Kidney (tissue), 22 donors: ENCODE measurements at places on chromosomes 1 and 21.
A peak's percentile ranks its signal among the peaks of the same experiment; 100 is the strongest.

DNA sequence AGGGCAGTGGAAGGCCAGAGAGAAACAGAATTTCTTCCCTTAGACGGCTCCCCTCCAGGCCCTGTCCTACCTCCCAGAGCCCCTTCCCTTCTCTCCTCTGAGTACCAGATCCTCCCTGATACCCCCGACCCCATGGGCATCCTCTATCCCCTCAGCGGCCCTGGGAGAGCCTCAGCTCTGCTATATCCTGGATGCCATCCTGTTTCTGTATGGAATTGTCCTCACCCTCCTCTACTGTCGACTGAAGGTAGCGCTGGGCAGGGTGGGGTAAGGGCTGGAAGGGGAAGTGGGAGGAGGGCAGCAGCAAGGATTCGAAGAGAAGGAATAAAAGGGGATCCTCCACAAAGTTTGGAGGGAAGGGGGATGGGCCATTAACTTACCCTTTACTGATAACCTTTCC is 2.7 kb downstream of the FCER1G start:
- no peak for DNase-seq

DNA sequence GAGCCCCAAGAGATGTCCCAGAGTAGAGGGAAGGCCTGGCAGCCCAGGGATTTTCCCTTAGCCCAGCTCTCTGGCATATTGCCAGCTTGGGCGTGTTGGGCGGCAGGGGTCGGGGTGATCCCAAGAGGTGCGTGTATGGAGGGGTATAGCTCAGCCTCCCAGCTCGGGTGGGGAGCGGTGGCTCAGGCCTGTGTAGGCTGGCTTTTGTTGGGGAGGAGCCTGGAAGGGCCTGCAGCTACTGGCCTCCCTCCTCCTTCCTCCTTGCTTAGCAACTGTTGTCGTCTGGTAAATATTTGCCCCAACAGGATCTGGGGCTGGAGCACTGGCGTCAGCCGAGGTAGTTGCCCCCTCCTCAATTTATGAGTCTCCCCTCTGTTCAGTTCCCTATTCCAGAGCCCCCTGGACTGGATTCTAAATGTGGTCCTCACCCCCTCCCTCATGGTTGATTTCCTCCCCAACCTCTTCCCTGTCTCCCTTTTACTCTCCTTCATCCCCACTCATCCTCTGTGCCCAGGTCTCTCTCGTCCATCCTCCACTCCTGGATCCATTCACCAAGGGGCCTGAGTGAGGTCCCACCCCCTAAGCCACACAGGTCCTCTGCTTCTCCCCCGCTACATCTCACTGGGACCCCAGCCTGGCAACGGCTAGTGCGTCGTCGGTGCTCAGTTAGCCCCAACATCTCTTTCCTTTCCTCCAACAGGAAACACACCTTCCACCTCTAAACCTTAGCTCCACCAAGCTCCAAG is 10.3 kb upstream of the LMNA start:
- DNase-seq: peak; percentile 90

- no peak for DNase-seq
These were observed 156.1 kb downstream of the KIF26B start for GRCh38 chr1:245310571-245311531.

DNA sequence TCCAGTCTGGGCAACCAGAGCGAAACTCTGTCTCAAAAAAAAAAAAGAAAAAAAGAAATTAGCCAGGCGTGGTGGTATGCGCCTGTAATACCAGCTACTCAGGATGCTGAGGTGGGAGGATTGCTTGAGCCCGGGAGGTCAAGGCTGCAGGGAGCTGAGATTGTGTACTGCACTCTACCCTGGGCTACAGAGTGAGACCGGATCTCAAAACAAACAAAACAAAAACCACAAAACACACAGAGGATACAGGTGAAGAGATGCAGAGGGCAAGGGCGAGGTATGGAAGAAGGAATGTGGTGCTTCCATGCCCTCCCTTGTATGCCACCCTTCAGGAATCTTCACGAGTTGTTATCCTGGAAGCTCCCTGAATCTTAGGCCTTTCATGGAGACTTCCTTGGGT is 68.5 kb downstream of the NDUFS5 start:
- no peak for DNase-seq

DNA sequence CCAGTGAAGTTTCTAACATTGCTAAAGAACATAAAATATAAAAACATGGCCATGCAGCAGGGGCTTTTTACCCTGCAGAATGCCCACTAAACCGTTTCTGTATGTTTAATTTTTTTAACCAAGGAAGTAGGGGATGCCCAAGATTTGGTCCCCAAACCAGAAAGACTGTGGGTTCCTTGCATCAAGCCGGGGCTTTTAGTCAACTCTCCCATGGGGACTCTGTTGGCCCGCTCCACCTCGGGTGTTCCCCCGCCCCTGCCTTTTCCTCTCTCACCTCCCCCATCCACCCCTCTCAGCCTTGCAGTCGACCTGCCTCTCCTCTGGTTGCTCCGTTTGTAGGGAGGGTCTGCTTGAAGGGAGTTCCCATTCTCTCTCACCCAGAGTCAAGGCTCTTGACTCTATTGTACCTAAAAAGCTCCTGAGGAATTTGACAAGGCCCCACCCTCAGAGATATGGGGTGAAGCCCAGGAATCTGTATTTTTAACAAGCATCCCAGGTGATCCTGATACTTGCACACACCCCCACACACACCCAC is 117.5 kb downstream of the TOMM20 start:
- no peak for DNase-seq
